ENCODE measurements at places on chromosomes 1 and 21.

- DNase-seq, result no peak
Measured at GRCh38 chr1:165143437-165144065, 213.0 kb downstream of the LMX1A start.

DNA sequence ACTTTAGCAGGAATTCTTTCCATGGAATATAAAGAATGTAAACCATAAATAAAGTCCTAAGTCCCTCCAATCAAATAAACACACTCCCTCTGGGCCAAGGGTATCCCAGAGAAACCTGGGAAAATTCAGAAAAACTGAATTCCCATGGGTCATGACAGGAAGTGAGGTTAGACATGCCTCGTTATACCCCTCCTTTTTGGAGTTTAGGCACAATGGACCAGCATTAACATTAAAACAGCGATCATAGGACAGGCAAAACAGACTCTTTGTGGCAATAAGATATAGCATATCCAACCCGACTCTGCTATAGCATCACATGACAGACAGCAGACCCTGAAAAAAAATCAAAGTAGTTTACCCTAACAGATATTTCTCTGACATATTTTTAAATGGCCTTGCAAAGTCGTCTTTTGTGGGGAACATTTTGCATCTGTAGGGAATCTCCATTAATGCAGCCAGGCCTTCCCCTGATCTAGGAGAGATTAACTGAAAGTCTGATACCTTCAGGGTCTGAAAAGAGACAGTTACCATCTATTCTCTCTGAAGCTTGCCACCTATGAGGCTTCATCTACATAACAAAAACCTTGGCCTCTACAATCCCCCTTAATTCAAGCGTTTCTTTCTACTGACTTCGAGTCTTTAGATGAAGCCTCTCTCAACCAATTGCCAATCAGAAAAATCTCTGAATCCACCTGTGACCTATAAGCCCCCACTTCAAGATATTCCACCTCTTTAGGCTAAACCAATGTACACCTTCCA lies 143.0 kb upstream of the KCNK1 start:
- no peak for DNase-seq

- no peak for DNase-seq
Measured at GRCh38 chr1:84370266-84370665, 28.0 kb upstream of the DNASE2B start.

- no peak for DNase-seq
Measured at GRCh38 chr21:15539376-15539775, 190.4 kb upstream of the USP25 start.

- DNase-seq, result no peak
Measured at GRCh38 chr1:5967351-5968160, 24.7 kb downstream of the NPHP4 start.

GRCh38 chr1:243686159-243686558 lies 163.9 kb downstream of the AKT3 start:
- no peak for DNase-seq

GRCh38 chr1:172663732-172664131 lies 4.8 kb downstream of the FASLG start:
- DNase-seq, result no peak

DNA sequence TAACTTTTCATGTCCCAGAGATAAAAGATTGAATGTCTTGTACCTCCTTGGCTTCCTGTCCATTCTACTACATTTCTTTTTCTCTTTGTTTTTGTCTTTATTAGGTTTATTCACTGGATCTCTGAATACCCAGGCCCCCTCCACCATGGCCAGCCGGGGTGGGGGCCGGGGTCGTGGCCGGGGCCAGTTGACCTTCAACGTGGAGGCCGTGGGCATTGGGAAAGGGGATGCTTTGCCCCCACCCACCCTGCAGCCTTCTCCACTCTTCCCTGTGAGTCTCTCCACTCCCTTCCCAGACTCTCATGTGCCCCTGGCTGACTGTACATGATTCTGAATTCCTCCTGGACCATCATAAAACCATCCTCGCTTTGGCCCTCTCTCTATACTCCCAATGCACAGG lies 10.2 kb downstream of the POLR3GL start:
- no peak for DNase-seq

DNA sequence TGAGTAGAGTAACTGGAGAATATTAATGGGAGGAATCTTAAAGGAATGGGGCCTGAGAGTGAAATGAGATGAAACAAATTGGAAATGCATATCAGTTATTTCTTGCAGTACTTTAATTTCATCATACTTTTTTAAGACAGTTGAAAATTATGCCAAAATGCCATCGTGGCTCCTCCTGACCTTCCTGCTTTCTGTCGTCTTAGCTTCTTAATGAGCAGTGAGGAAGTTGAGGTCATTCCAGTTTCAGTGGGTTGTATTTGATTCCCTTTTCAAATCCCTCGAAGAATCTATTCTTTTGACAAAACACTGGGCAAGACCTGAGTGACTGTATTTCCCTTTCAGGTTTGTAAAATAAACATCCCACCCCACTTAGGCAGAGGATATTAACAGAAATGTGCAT lies 134.9 kb upstream of the MAP1LC3C start:
- DNase-seq, result no peak

DNA sequence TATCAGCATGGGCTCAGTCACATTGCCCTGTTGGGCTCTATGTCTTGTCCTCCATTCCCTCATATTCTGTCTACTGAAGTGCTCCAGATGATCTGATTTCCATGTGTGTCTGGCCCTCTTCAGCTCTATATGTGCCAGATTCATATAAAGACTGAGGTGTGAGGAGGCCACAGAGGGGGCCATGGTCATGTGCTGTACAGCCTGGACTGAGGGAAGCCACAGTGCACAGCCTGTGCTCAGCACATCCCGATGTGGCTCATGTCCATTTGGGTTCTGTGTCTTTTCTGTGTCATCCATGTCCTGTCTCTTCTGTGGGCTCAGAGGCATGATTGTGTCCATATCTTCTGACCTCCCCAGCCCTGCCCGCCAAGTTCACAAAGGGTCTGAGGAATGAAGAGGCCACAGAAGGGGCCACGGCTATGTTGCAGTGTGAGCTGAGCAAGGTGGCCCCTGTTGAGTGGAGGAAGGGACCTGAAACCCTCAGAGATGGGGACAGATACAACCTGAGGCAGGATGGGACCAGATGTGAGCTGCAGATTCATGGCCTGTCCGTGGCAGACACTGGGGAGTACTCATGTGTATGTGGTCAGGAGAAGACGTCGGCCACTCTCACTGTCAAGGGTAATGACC lies 97.0 kb downstream of the OBSCN start:
- no peak for DNase-seq

DNA sequence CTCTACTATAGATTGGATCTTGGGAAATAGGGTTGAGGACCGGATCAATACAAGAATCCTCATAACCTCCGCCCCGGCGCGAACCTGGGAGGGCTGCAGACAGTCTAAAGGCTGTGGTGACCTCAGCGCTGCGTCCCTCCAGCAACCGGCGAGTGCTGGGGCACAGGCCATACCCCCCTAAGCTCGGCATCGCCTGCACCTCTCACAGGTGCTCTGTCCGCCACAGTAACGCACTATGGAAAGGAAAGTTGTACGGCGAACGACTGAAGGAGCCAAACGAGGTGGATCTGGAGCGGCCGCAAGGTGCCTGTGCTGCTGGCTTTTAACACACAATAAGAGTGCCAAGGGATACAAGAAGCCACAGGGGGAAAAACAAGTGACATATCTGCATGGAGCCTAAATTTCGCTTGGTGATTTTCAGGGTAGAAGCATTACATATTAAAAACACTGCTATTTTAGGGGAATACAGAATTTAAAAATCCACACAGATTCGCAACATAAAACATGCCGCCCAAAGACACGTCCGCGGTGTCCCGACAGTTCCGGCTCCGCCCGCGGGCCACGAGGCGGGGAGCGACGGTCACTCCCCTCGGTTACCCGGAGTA lies 1.4 kb upstream of the RBM15 start:
- no peak for DNase-seq

GRCh38 chr1:206729507-206729906 lies 41.1 kb upstream of the IL19 start:
- DNase-seq, result no peak

DNA sequence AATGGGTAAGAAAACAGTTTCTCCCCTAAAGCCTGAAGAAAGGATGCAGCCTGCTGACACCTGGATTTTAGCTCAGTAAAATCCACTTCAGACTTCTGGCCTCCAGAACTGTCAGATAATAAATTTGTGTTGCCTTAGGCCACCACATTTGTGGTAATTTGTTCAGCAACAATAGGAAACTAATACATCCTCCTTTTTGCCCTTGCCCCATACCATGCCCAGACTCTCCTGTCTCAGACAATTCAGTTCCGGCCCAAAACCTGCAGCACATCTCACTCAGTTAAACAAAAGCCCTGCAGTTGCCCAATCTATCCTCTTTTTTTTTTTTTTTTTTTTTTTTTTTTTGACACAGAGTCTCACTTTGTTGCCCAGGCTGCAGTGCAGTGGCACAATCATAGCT lies 25.8 kb downstream of the SMIM12 start:
- no peak for DNase-seq

- no peak for DNase-seq
Measured at GRCh38 chr1:73781251-73781650, 416.7 kb downstream of the LRRIQ3 start.

GRCh38 chr1:1538334-1538733 lies 2.1 kb downstream of the TMEM240 start:
- DNase-seq, result no peak

DNA sequence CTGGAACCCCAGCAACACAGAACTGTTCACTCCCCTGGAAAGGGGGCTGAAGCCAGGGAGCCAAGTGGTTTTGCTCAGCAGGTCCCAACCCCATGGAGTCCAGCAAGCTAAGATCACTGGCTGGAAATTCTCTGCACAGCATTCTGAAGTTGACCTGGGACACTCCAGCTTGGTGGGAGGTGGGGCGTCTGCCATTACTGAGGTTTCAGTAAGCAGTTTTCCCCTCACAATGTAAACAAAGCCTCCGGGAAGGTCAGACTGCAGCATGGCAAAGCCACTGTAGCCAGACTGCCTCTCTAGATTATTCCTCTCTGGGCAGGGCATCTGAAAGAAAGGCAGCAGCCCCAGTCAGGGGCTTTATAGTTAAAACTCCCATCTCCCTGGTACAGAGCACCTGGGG lies 59.7 kb downstream of the INKA2 start:
- no peak for DNase-seq

GRCh38 chr1:44700573-44700972 lies 26.1 kb downstream of the ARMH1 start:
- no peak for DNase-seq
